ENCODE measurements at places on chromosomes 7 and 10. TPM values are rescaled to one million over a fixed set of nuclear protein-coding genes. Genes with fewer than 3 reads are reported as not detected.
A peak's percentile ranks its signal among the peaks of the same experiment; 100 is the strongest.

DNA sequence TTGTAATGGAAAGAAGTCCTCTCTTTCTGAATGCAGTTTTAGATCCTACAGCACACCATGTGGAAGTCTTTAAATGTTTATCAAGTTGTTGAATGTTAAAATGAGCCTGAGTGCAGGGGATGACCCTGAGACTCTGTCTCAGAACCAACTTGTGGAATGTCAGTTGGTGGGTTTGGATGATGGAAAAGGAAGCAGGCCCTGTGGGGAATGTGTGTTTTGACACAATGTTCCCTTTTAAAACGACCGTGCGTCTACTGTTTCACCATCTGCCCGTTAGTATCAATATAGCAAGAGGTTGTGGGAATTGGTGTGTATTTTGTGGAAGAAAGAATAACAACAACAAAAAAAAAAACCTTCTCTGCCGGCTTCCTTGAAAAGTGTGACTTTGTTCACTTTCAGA lies 8.3 kb downstream of the DYNC1I1 start:
- no peak for DNase-seq

DNA sequence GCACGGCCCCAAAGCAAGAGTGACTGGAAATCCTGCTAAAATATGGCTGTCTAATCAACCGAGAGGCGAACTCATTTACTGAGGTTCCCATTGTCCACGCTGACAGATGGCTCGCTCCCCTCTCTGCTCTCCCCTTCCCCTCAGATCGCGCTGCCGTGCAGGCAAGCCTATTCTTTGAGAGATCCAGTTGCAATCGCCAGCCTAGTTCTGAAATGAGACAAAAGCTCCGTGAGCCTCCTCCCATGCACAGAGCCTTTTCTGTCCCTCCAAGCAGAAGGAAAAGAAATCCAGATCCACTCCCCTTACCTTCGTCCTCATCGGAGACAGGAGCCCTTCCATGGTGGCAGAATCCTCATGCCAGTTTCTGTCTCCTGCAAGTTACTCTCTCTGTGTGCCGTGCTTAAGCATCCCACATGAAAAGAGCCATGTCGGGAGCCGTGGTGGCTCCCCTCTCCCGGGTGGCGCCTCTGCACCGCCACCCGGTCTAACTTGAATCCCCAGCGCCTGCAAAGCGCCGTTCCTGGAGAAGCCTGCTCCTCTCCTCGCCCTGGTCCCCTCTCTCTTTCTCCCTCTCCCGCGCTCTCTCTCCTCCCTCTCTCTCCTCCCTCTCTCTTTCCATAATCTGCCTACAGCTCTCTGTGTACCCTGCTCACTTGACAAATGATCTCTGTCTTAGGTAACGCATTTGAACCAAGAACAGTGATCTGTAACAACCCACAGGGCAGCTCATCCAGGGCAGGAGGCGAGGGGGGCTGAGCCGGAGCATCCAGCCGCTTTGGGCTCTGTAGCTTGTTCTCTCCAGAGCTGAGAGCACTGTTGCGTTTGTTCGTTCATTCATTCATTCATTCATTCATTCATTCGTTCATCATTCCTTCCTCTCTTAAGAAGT lies 156.8 kb downstream of the FRMD4A start:
- peak; percentile 39 for DNase-seq

DNA sequence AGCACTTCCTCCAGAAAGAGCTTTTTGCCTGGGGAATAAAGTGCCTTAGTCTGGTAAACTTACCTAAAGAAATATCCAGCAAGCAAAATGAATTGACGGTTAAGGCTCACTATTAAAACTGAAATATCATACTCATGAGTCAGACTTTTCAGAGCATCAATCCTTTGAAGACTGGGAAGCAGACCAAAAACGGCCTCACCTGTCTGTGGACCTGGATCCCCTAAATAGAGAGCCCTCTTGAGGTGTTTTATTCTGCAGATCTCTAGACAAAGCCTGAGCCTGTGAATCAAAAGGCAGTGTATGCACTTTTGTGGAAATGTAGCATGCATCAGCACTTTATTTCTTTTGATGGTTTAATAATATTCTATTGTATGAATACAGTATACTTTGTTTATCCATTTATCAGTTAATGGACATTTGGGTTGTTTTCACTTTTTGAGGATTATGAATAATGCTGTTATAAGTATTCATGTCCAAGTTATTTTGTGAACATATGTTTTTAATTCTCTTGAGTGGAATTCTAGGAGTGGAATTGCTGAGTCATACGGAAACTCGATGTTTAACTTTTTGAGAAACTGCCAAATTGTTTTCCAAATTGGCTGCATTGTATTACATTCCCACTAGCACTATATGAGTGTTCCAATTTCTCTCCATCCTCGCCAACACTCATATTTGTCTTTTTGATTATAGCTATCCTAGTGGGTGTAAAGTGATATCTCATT lies 449.0 kb upstream of the IGFBP3 start:
- peak; percentile 93 for DNase-seq

GRCh38 chr7:151436446-151437158 lies 3.3 kb downstream of the CRYGN start:
- no peak for DNase-seq

DNA sequence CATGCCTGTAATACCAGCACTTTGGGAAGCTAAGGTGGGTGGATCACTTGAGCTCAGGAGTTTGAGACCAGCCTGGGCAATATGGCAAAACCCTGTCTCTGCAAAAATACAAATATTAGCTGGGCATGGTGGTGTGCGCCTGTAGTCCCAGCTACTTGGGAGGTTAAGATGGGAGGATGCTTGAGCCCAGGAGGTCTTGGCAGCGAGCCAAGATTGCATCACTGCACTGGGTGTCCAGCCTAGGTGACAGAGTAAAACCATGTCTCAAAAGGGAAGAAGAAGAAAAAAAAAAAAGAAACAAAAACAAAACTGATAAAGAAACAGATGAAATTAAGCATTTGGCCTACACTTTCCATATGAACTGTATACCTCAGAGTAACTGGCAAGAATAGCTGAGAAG lies 319.2 kb downstream of the PARD3 start:
- DNase-seq = no peak

DNA sequence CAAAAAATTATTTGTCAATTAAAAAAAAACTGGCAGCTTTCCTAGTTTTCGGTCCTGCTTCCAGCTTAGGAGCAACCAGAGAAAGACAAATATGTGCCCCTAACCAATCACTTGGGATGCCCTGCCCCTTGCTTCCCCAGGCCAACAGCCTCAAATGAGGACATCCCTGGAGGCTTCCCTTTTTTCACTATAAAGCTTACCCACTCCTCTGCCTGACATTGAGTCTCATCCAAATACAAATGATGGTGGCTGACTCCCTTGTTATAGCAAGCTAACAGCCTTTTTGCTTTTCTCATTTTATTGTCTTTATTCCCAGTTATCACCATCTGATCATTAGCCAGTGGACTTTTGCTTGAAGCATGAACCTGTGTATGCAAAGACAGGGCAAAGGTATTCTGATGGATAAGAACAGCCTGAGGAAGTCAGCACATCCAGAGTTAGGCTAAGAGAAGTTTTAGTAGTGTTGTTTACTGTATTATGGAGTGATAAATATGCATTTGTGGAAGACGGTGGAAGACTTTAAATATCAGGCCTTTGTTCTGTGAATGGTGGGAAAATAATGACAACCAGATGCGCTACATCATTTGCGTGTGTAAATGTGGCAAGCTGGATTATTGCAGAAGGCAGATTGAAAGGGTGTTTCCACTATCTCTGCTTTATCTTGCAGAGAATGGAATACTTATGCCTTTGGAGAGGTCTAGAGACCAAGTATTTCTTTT lies 1.7 kb upstream of the CCM2 start:
- DNase-seq = no peak

DNA sequence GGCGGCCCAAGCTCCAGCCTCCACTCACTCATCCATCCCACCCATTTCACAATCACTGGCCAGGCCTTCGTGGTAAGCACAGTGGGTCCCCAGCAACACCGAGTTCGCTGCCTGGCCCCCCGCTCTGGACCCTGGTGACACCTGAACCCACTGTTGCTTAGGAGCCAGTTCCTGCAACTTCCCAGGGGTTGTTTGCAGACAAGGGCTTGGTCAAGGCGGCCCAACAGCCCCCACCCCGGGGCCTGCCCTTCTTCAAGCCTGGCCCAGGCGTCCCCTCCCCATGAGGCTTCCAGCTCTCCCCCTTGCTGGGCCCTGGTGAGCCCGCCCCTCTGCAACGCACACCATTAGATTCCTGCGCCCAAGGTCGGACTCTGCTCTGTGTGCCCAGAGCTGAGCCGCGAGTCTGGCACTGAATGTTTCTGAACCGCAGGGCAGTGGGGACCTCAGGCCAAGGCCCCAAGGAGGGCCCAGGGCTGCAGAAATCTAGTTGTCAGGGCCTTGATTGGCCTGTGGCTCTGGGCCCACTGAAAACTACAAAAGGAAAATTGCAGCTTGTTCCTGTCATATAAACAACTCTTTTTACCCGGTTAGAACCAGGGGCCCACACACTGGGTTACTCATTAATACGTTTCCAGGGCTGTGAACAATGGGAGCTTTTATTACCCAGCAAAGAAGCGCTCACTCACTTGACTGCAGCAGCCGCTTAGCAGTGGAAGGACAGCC lies 2.1 kb upstream of the COX19 start:
- DNase-seq = no peak

GRCh38 chr10:29897999-29898716 lies 161.2 kb downstream of the JCAD start:
- no peak for DNase-seq

DNA sequence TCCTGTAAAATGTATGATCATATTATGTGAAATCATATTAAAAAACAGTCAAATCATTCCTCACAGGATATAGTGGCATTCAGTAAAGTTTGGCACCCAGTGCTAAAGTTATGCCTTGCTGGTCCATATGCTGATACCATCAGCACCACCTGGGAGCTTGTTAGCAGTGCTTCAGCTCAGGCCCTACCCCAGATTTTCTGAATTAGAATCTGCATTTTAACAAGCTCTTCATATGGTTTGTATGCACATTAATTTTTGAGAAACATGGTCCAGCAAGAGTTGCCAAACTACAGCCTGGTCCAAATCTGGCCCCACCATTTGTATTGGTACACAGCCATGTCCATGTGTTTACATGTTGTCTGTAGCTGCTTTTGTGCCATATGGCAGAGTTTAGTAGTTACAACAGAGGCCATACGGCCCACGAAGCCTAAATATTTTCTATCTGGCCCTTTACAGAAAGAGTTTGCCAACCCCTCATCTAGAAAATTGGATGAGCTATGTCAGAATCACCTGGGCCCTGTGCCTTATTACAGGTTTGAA lies 30.1 kb downstream of the RAB18 start:
- no peak for DNase-seq

DNA sequence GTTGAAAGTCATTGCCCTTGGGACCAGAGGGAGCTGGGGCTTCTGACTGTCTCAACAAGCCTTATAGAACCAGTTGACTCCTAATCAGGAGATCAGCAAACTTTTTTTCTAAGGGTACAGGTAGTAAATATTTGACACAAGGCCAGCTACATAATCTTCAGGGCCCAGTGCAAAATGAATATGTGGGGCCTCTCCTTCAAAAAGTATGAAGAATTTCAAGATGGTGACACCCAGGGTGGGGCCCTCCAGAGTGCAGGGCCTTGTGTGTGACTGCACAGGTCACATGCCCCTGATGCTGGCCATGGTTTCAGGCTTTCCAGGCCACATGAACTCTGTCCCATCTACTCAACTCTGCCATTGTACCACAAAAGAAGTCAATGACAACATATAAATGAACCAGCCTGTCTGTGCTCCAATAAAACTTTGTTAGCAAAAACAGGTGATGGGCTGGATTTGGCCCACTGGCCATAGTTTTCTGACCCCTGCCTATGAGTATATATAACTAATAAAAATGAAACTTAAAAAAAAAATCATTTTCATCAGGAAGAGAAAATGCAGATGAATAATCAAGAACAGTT lies 6.1 kb downstream of the MMRN2 start:
- no peak for DNase-seq

DNA sequence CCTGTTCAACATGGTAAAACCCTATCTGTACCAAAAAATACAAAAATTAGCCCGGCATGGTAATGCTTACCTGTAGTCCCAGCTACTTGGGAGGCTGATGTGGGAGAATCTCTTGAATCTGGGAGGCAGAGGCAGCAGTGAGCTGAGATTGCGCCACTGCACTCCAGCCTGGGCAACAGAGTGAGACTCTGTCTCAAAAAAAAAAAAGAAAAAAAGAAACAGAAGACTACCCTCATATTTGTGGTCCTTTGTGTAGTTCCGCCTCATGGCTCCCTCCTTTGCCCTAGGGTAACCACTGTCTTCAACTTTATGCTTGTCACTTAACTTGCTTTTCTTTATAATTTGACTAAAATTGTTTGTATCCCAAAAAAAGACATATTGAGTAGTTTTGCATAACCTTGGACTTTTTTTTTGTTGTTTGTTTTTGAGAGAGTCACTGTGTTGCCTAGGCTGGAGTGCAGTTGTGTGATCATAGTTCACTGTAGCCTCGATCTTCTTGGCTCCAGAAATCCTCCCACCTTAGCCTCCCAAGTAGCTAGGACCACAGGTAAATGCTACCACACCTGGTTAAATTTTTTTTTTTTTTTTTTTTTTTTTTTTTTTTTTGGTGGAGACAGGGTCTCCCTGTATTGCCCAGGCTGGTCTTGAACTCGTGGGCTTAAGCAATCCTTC lies 3.7 kb downstream of the ZNF487 start:
- DNase-seq = no peak

DNA sequence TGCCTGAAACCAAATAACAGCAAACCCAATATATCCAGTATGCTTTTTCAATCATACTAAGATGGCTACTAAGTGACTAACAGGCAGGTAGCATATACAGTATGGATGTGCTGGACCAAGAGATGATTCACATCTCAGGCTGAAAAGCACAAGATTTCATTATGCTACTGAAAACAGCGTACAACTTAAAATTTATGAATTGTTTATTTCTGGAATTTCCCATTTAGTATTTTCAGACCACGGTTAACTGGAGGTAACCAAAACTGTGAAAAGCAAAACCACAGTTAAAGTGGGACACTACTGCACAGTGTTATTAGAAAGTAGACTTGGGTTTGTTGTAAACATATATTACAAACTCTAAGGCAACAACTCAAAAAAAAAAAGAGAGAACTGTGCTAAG lies 91.5 kb downstream of the KMT2C start:
- no peak for DNase-seq

- DNase-seq = no peak
Measured at GRCh38 chr10:101218351-101219138, 10.7 kb downstream of the LBX1 start.

DNA sequence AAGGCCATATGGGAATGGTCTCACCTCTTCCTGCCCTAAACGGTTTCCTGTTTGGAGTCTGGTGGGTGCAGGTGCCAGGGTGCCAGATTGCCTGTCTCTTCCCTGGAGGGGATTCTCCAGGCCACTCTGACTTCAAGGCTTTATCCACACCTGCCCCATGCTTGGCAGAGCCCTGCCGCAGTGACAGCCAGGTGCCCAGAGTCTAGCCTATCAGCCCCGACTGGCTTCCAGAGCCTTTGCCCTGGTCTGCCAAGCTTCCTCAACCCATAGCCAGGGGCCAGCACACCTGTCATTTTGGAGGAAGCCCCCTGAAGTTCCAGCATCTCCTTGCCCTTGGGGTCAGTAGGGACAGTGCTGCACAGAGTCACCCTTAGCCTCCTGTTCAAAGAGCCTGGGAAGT lies 21.6 kb downstream of the TBATA start:
- DNase-seq = no peak

- no peak for DNase-seq
Measured at GRCh38 chr7:79199961-79200360, 253.5 kb downstream of the MAGI2 start.

Gene GIMAP1
- polyA plus RNA-seq = 3.6 TPM

Gene AGAP6
- 22.0 TPM for polyA plus RNA-seq

Gene FRMD4A
- 41.1 TPM for polyA plus RNA-seq

Gene SLC26A3
- not detected for polyA plus RNA-seq

Gene CAMK1D
- polyA plus RNA-seq = 5.2 TPM

Gene STEAP4
- polyA plus RNA-seq = 2.2 TPM

Gene TAS2R39
- polyA plus RNA-seq = not detected

Gene ATRNL1
- polyA plus RNA-seq = 4.1 TPM

Gene LBX1
- not detected for polyA plus RNA-seq

Gene OGDHL
- 0.59 TPM for polyA plus RNA-seq

Data from muscle of arm (tissue), 14 donors.